ENCODE measurements at places on chromosomes 1 and 21. TPM values are rescaled to one million over a fixed set of nuclear protein-coding genes. Genes with fewer than 3 reads are reported as not detected.

GRCh38 chr1:226838456-226838855, 32.0 kb upstream of the PSEN2 start:
- H3K36me3 ChIP-seq = no peaks in the 10 kb centered on the region
- DNase-seq = no peak
- no peak overlapping the region for H3K4me3 ChIP-seq
- H3K27ac ChIP-seq = no peak overlapping the region
- H3K4me1 ChIP-seq = no peaks in the 10 kb centered on the region

DNA sequence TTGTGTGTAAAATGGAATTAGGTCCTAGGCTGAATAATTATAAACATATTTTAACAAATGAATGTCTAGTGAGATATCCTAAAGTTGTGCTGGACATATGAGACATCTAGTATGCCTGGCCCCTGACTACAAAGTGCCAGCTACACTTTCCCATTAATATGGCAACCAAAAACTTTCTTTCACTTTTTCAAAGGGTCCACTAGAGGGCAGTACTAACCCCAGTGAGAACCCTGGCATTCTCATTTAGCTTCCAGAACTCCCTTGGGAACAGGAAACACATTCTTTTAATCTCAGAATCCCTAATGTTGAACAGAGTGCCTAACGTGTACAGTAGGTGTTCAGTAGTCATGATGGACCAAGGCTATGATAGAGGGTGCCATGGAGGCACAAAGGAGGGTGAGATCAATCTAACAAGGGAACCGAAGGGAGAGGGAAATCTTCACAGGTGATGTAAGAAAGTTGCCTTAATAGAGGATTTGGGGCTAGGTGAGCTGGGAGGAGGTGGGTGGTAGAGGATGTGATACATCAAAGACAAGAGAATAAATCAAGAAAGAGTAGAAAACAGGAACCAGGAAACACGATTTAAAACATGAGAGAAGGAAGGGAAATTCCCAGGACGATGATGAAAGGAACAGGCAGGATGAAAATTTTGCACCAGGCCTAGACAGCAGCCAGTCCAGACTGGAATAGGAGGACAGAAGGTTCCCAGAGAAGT, 41.6 kb downstream of the NSL1 start:
- no peaks in the 10 kb centered on the region for H3K36me3 ChIP-seq
- DNase-seq = no peak
- no peaks in the 10 kb centered on the region for H3K27me3 ChIP-seq
- no peak overlapping the region for H3K27ac ChIP-seq
- H3K4me1 ChIP-seq = no peaks in the 10 kb centered on the region

- no peaks in the 10 kb centered on the region for H3K27me3 ChIP-seq
- no peak overlapping the region for H3K4me3 ChIP-seq
- no peak overlapping the region for H3K27ac ChIP-seq
- no peak for DNase-seq
- no peaks in the 10 kb centered on the region for H3K4me1 ChIP-seq
- H3K36me3 ChIP-seq = no peaks in the 10 kb centered on the region
These were observed 12.0 kb upstream of the PLA2G5 start for GRCh38 chr1:20057886-20058420.

DNA sequence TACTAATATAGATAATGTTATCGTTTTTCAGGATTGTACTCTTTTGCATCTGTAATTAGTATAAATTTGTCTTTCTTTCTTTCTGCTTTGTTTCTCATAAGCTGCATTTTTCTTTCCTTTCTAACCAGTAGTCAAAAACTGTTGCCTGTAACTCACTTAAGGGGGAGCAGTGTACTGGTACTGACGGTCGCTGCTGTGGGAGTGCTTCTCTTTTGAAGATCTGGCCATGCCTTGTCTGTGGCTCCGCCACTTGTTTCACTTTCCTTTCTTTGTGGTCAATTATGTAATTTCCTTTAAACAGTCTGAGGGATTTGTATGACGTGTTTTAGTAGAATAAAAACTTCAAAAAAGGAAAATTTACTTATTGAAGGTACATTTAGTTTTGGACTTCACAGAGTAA, 37.0 kb downstream of the MIA3 start:
- DNase-seq = peak; percentile 60
- no peak overlapping the region for H3K4me3 ChIP-seq
- H3K27ac ChIP-seq = no peak overlapping the region
- H3K27me3 ChIP-seq = no peaks in the 10 kb centered on the region
- no peaks in the 10 kb centered on the region for H3K4me1 ChIP-seq

GRCh38 chr1:176831150-176831549, 333.4 kb downstream of the ASTN1 start:
- DNase-seq = no peak
- no peak overlapping the region for H3K4me3 ChIP-seq
- no peaks in the 10 kb centered on the region for H3K36me3 ChIP-seq
- H3K27ac ChIP-seq = no peak overlapping the region

GRCh38 chr1:43913051-43913501, 20.5 kb upstream of the ARTN start:
- no peaks in the 10 kb centered on the region for H3K27me3 ChIP-seq
- H3K36me3 ChIP-seq = peaks cover 3% of the 10 kb centered on the region
- no peak overlapping the region for H3K4me3 ChIP-seq
- no peak for DNase-seq
- H3K4me1 ChIP-seq = no peaks in the 10 kb centered on the region

- no peak overlapping the region for H3K27ac ChIP-seq
- DNase-seq = no peak
- H3K36me3 ChIP-seq = no peaks in the 10 kb centered on the region
- no peaks in the 10 kb centered on the region for H3K4me1 ChIP-seq
- H3K4me3 ChIP-seq = no peak overlapping the region
- H3K27me3 ChIP-seq = no peaks in the 10 kb centered on the region
These were observed 366.7 kb upstream of the PKN2 start for GRCh38 chr1:88317396-88317795.

- H3K27ac ChIP-seq = peak overlapping the region; percentile 75
- no peak overlapping the region for H3K4me3 ChIP-seq
- H3K27me3 ChIP-seq = no peaks in the 10 kb centered on the region
- DNase-seq = no peak
- no peaks in the 10 kb centered on the region for H3K4me1 ChIP-seq
- H3K36me3 ChIP-seq = no peaks in the 10 kb centered on the region
These were observed 36.7 kb downstream of the KCNQ4 start for GRCh38 chr1:40820251-40820797.

- DNase-seq = no peak
- H3K36me3 ChIP-seq = no peaks in the 10 kb centered on the region
- H3K27ac ChIP-seq = no peak overlapping the region
- no peak overlapping the region for H3K4me3 ChIP-seq
These were observed 20.7 kb upstream of the LRRC8D start for GRCh38 chr1:89800022-89800655.

- no peak overlapping the region for H3K27ac ChIP-seq
- no peaks in the 10 kb centered on the region for H3K27me3 ChIP-seq
- DNase-seq = no peak
- no peaks in the 10 kb centered on the region for H3K4me1 ChIP-seq
- no peaks in the 10 kb centered on the region for H3K36me3 ChIP-seq
These were observed 86.2 kb downstream of the NGF start for GRCh38 chr1:115251856-115252255.

- no peak for DNase-seq
- no peak overlapping the region for H3K27ac ChIP-seq
- no peaks in the 10 kb centered on the region for H3K4me1 ChIP-seq
These were observed 17.3 kb downstream of the MAP10 start for GRCh38 chr1:232822530-232822929.

Gene SPATA46
- total RNA-seq = not detected

Gene EDARADD
- total RNA-seq = 0.27 TPM

Gene RORC
- total RNA-seq = not detected

Gene NUP210L
- total RNA-seq = 0.16 TPM

Gene TTC39A
- total RNA-seq = 2.0 TPM

Measured in aorta (tissue), 5 donors.